ENCODE measurements at places on chromosomes 5 and 9.
A peak's percentile ranks its signal among the peaks of the same experiment; 100 is the strongest.

DNA sequence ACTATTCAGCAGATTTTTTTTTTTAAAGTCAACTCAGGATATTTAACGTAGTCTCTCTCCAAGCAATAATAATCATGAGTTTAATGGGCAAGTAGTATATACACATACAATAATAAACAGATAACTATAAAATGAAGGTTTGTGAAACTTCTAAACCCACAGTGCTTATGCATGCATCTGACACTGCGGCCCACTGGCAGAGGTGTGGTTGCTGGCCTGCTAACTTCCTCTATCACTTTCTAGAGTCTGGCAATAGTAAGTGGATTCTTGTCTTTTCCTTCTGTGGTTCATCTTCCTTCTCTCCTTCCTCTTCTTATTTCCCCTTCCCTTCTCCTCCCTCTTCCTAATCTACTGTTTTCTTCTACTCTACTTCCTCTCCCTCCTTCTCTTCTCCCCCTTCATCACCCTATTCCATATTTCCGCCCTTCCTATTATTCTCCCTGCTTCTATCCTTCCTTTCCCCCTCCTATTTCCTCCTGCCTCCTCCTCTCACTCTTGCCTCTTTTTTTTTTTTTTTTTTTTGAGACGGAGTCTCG lies 18.6 kb upstream of the AGXT2 start:
- DNase-seq: no peak

- no peak for DNase-seq
These were observed 165.9 kb upstream of the IRX4 start for GRCh38 chr5:2048664-2049063.

- DNase-seq: no peak
These were observed 214.5 kb upstream of the RASA1 start for GRCh38 chr5:87053146-87053545.

DNA sequence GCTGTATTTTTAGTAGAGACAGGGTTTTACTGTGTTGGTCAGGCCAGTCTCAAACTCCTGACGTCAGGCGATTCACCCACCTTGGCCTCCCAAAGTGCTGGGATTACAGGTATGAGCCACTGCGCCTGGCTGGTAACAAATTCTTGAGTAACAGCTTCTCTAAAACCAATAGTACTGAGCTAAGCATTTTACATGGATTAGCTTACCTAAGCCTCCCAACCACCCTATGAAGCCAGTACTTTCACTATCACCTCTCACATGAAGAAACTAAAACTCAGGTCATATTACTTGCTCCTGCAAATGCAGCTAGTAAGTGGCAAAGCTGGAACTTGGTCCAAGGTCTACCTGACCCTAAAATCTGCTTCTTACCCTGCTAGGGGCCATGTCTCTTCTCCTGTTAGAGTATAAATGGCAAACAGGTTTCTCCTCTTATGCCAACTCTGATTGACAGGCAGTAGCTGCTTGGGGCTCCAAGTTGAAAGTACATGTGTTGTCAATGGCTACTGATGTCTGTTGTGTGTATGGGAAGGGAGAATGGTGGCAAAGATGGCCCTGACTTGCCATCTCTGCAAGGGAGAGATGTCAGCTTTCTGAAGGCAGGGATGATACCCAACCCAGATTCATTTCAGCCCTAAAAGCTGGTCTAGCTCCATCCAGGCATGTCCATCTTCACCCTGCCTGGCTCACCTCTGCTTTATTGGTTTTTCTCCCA lies 4.0 kb downstream of the PHF19 start:
- no peak for DNase-seq

- no peak for DNase-seq
These were observed 92.2 kb upstream of the MOCS2 start for GRCh38 chr5:53201746-53202145.

GRCh38 chr5:32387841-32388240 lies 56.7 kb downstream of the ZFR start:
- DNase-seq: no peak

DNA sequence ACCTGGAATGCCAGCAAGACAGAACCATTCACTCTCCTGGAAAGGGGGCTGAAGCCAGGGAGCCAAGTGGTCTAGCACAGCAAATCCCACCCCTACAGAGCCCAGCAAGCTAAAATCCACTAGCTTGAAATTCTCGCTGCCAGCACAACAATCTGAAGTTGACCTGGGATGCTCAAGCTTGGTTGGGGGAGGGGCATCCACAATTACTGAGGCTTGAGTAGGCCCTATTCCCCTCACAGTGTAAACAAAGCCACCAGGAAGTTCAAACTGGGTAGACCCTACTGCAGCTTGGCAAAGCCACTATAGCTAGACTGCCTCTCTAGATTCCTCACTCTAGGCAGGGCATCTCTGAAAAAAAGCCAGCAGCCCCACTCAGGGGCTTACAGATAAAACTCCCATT lies 17.3 kb downstream of the RIGI start:
- DNase-seq: no peak

GRCh38 chr5:154166901-154167791 lies 23.4 kb upstream of the GALNT10 start:
- DNase-seq: no peak

- no peak for DNase-seq
These were observed 64.1 kb upstream of the TLE1 start for GRCh38 chr9:81753436-81753835.

DNA sequence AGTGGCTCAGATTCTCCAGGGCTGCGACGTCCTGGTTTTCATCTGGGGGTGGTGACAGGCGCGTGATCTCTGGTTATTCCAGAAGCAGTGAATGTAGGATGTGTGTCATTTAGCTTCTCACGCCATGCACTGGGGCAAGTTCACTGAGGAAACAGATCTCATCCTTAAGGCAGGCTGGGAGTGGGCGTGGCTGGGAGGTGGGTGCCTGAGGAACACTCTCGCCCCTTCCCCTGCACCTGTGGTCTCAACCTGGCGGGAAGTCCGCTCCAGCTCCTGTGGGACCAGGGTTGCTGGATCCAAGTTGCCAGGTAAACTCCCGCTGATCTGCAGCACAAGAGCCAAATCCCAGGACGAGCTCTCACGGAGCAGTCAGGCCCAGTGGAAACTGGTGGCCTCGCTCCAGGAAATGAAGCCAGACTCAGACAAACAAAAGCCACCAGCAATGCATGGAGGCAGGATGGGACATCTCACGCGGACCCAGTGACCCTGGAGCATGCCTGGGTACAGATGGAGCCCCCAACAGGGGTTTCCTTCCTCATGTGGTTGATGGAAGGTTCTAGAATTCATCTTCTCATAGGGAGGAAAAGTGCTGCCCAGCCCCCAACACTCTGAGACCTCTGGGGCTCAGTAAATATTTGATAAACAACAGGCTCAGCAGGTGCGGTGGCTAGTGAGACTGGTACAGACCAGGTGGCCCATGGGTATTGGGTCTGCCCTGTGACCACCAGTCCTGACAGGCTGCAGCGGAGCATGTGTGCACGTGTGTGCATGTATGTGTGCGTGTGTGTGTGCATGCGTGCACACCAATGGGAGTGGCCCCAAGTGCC lies 16.3 kb upstream of the SLC12A7 start:
- no peak for DNase-seq

GRCh38 chr5:115686051-115686737 lies 60.4 kb upstream of the TMED7 start:
- no peak for DNase-seq

DNA sequence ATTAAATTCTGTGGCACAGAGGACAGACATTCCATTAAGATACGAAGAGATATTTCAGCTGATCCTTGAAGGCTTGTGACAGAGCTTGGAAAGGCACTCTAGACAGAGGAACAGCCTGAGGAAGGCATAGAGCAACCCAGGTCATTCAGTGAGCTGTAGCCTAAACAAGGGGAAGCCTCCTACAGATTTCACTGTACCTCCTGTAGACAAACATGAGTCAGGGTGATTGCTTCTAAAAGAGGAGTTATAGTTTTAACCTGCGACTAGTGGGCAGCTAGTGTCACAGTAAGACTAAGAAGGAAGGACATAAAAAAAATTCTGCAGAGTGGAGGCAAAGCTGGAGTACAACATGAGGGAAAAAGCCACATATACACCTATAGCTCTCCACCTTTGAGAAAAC lies 43.5 kb upstream of the ANKDD1B start:
- DNase-seq: peak; percentile 30

GRCh38 chr5:55865831-55866230 lies 14.7 kb downstream of the IL31RA start:
- DNase-seq: no peak

DNA sequence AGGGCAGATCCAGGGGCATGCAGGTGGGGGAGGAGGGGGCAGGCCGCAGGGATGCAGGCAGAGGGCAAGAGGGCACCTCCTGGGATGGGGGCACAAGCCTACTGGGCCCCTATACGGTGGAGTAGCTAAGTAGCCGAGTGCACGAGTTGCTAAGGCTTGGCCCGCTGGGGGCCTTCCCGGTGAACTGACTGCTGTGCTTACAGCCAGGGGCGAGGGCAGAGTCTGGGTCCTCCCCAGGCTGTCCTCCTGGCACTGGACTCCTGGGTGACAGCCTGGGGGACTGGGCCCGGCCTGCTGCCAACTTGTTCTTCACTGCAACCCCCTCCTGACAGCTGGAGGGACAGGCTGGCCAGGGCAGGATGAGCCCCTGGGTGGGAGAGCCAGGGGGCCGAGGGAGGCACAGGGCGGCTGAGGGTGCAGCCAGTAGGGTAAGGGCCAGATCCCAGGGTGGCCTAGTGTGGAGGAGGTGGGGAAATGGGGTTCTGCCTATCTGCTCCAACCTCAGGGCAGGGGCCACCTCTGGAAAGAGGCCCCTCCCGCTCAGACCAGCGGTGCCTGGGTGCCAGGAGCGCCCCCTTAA lies 1.7 kb upstream of the EGFL7 start:
- DNase-seq: no peak

- no peak for DNase-seq
These were observed 250.0 kb upstream of the SLC30A5 start for GRCh38 chr5:68843624-68844364.

DNA sequence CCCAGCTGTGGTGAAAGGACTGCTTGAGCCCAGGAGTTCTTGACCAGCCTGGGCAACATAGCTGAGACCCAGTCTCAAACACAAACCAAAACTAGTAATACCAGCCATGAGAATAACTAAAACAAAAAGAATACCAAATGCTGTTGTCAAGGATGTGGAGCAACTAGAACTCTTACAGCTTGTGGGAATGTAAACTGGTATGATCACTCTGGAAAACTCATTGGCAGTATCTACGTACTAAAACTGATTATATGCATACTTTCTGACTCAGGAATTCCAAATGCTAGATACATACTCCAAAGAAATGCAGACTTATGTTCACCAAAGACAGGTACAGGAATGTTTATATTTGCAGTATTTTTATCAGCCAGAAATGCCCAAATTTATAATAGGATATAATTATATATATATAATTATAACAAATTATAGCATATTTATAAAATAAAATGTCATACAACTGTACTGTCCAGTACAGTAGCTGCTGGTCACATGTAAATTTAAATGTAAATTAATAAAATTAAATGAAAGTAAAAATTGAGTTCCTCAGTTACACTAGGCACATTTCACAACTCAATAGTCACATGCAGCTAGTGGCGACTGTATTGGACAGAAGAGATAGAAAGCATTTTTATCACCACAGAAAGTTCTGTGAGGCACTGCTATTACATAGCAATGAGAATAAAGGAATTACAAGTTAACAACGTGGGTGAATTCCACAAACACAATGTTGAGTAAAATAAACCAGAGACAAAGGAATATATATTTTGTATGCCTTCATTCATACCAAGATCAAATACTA lies 118.5 kb downstream of the GNAQ start:
- DNase-seq: no peak

- DNase-seq: peak; percentile 13
These were observed 199.1 kb upstream of the SLC30A5 start for GRCh38 chr5:68894673-68895072.

- no peak for DNase-seq
These were observed 79.4 kb upstream of the ADRB2 start for GRCh38 chr5:148746826-148747535.

GRCh38 chr5:11084111-11084510 lies 323.1 kb upstream of the DAP start:
- no peak for DNase-seq

GRCh38 chr5:30401479-30402058 lies 791.9 kb upstream of the CDH6 start:
- DNase-seq: peak; percentile 5

DNA sequence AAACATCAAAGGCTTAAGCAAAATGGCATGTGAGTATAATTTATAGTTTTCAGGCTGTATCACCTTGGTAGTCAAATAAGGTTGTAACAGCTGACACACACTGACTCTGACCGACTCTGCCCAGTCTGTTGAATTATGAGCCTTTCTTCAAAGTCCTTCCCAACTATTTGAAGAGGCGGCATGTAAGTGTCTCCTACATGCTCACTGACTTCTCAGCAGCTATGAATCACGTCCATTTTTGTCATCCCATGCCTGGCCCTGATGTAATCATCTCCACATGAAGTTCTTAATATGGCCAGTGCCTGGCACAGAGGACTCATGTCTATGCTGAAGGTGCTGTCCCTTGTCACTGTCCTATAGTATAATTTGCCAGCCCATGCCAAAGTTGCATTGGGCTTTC lies 5.1 kb upstream of the PTBP3 start:
- DNase-seq: peak; percentile 33

DNA sequence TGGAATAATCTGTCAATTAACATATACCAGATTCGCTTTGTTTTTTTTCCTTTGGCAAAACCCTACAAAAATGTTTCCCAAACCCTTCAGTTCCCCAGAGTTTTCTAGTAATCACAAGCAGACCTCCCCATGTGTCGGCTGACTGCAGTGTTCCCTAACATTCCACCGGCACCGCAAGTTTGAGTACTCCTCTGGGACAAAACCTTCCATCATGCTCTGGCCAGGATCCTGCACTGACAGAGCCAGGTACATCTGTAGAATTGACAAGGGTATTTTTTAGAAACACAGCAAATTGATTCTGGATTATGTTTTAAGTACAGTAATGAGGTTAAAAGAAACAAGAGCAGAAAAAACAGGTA lies 174.7 kb downstream of the GAS1 start:
- no peak for DNase-seq
